H54 (cell line): ENCODE measurements at places on chromosomes 13 and 19.

DNA sequence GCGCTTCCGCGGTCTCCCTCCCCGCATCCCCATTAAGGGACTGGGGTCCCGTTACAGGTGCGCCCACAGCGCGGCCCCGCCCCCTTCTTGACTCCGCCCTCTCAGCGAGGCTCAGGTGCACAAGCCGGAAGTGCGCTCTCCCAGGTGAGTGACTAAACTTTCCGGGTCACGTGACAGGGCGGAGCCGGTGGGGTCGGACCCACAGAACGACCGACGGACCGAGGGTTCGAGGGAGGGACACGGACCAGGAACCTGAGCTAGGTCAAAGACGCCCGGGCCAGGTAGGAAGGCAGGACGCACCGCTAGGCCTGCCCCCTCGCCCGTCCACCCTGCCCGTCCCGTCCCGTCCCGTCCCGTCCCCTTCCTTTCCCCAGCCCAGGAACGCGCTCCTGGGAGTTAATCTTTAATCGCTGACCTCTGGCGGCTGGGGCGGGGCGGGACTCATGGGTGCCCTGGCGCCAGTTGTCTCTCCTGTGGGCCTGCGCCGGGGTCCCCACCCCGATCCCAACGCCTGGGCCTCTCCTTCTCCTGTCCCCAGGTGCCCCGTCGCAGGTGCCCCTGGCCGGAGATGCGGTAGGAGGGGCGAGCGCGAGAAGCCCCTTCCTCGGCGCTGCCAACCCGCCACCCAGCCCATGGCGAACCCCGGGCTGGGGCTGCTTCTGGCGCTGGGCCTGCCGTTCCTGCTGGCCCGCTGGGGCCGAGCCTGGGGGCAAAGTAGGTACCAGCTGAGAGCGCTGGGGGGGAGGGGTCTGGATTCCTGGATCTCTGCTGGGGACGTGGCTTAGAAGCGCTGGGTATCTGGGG, at the start of gene CRB3:
Gene CRB3 (plus strand): TSS at position 202 of the 804 bp plus-strand sequence. CDS start 431 bp downstream, at position 633.
- DNase-seq: no peak

- no peak for DNase-seq
Measured at GRCh38 chr13:92164822-92165221, 766.4 kb downstream of the GPC5 start.

- no peak for DNase-seq
Measured at GRCh38 chr19:55118401-55118991, 1.1 kb upstream of the PPP1R12C start.

DNA sequence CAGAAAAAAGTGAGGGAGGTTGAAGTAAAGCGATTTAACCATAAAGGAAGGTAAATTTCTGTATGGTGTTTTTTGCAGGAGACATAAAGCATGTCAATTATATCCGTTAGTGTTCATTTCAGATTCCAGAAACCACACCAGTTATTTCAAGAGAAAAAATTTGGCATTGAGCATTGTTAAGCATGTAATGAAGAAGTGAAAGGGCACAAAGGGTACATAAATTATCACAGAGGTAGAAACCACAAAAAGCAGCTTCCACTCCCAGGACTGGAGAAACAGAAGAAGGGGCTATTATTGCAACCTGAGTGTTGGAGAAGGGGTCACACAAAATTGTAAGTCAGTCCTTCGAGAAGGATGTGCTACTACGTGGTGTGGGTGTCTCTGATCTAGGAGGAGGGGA, 72.2 kb upstream of the DACH1 start:
- no peak for DNase-seq

DNA sequence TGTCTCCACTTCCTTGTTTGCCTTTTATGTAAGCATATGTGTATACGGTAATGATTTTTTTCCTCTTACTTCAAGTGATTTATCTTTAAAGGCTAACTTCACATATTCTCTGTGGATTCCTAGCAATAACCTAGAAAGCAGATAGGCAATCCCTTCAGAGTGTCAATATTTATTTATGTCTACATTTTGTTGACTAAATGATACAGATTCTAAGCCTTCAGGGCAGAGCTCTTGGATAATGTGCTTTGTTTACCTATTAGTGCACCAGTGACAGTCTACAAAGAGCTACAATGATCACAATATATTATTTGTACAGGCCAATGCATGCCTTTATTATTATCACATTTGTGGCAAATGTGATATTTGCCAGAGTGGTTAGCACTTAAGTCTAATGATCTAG, 406.2 kb downstream of the EFNB2 start:
- no peak for DNase-seq

DNA sequence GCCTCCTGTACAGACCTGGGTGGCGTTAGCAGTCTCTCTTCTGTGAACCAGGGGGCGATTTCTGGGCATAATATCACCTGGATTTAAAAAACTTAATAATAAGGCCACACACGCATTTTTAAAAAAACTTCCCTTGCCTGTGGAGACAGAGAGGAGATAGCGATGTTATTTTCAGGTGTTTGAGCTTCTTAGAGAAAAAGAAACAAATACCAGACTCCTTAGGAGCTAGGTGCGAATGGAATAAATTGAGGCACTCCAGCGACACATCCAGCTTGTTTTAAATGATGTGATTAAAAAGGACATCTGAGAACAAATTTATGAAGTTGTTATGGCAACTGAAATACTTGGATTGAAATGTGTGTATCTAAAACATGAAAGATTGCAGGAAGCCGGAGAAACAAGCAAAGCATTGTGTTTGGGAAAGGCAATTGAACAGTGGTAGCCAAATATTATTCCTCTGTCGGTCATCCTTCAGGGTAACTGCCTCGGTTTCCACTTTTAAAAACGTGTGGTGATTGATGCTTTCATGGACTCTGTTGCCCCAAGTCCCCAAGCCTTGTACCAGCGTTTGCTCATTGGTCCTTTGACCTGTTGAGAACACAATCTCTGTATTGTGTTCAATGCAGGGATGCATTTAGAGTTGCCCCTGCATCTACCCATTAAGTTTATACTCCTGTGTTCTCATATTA, 158.7 kb downstream of the TM9SF2 start:
- DNase-seq: no peak

DNA sequence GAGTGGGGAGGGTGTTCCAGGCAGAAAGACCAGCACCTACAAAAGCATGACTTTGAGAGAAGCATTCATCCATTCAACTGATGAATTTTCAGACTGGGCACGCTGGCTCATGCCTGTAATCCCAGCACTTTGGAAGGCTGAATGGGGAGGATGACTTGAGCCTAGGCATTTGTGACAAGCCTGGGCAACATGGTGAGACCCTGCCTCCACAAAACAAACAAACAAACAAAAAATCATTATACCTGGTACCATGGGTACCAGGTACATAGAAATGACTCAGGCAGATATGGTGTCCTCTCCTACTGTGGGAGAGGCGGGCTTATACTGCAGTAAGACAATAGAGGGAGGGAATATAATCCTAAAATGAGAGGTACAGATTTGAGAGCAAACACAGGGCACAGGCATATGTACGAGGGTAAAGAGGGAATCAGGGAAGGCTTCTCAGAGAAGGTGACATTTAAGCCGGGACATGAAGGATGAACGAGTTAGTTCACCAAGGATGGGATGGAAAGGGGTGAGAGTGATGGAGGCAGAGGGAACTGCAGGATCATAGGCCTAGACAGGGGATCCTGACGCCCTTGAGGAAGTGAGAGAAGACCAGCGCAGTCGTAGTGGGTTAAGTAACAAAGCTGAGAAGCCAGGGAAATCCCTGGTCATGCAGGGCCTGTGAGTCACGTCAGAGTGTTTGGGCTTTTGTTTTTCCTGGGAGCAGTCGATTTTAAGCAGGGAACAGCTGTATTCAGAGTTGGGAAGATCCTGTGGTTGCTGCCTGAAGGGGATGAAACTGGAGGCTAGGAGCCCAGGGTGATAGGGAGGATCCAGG, 2.9 kb downstream of the CYP2S1 start:
- no peak for DNase-seq

GRCh38 chr13:73167028-73167820, 108.4 kb downstream of the KLF5 start:
- no peak for DNase-seq

DNA sequence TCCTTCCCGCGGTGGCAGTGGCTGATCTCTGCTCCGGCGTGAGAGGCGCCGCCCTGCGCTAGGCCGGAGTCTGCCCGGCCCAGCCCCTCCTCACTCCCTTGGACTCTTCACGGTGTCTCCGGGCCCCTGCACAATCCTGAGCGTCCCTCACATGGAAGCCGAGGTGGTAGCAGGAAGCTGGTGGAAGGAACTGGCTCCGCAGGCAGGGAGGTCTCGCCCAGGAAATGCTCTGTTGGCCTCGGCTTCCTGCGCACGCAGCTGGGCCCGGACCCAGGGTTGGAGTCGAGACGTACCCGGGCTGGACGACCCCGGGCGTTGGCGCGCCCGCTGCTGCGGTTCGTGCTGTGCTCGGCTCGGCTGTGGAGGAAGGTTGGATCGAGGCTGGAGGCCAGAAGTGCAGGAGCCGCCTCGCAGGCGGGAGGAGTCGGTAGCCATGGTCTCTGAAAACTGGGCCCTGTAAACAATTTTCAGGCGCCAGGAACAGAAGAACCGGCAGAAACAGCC, 46.3 kb downstream of the ZNF724 start:
- DNase-seq: no peak

DNA sequence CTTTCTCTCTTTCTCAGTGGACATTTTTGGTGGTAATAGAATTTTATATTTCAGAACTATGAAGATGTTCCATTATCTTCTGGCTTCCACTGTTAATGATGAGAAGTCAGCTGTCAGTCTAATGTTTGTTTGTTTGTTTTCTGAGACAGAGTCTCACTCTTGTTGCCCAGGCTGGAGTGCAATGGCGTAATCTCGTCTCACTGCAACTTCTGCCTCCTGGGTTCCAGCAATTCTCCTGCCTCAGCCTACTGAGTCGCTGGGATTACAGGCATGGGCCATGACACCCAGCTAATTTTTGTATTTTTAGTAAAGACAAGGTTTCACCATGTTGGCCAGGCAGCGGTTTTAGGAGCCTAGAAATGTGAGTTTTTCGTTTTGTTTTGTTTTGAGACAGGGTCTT, 4.7 kb downstream of the ZNF317 start:
- no peak for DNase-seq

GRCh38 chr13:42099962-42100675, 51.7 kb downstream of the DGKH start:
- DNase-seq: no peak

- no peak for DNase-seq
Measured at GRCh38 chr13:35964863-35965180, 166.4 kb downstream of the DCLK1 start.

DNA sequence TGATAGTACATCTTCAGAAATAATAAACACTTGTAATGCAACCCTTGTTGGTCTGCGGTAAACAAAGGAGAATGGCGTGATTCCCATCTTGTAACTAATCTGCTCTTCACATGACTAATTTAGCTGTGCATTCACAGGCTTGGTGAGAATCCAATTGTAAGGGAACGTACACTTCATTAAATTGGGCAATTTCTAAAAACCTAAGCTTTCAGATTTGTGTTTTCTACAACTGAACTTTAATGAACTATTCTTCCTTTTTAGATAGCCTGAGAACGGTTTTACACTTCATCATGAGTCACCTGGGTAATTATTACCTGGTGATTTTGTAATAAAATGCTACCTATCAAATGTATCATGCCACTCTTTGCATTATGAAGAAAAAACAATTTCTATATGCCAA, 306.9 kb downstream of the KLF5 start:
- DNase-seq: no peak

DNA sequence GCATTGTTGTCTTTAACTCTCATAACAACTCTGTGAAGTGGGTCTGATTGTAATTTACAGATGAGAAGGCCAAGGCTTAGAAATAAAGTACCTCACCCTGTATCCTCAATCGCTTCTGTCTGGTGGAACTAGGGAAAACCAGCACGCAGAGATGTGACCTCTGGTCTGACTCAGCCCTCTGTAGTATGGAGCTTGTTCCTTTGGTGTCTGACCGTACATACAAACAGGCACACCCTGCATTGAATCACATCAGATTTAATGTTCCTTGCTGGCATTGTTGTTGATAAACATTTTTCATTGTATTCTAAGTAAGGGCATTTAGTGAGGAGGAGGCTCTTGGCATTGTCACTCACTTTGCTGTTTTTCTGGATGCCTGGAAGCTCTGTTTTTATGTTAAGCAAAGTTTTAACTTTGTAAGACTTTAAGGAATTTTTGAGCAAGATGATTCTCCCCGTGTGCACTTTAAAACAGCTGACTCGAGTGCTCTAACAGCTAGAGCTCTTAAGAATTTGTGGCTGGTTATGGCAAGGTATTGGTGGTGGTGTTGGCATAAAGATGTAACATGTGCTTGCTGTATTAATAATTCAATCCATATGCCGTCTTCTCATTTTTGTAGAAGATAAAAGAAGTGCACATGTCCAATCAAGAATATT, 89.0 kb upstream of the SPATA13 start:
- DNase-seq: no peak

DNA sequence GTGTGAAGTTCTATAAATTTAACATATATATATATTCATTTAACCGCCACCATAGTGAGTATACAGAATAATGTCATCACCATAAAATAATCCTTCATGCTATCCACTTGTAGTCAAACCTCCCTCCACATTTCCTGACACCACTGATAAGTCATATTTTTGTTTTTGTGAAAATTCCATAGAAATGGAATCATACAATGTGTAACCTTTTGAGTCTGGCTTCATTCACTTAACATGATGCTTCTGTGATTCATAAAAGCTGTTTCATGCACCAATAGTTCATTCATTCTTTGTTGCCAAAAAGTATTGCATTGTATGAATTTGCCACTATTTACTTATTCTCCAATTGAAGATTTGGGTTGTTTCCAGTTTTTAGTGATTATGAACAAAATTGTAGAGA, 497.5 kb upstream of the PCDH20 start:
- no peak for DNase-seq

- DNase-seq: no peak
Measured at GRCh38 chr19:407511-408440, 1.2 kb downstream of the C2CD4C start.

DNA sequence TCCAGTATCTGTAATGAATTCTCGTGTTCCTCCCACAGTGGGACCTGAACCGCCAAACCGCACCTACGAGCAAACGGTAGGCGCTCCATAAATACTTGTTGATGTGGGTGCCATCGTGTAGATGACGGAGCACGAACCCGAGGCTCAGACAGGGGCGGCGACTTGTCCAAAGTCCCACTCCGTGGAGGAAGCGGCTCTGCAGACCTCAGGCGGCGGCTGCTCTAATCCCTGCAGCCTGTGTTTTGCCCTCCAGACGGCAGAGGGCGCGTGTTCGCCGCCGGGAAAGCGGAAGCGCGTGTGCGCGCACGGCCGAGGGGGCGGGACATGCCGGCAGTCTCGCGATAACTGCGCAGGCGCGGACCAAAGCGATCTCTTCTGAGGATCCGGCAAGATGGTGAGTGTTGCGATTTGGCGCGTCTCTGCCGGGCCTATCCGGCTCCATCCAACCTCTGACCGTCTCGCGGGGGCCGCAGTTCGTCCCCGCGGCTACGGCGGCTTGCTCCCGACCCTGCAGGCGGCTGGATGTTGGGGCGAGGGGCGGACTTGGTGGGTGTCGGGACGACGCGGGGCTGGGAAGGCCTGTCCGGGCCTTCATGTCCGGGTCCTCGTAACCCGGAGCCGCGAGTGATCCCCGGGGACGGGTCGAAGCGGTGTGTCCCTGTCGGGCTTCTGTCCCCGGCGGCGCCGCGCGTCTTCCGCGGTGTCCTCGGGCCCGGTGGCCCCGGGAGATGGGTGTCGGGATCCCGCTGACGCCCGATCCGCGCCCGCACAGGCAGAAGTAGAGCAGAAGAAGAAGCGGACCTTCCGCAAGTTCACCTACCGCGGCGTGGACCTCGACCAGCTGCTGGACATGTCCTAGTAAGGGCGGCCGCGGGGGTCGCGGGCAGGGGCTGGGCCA, at the start of gene RPS15:
Gene RPS15 (plus strand): TSS at position 362 of the 898 bp plus-strand sequence. CDS start 30 bp downstream, at position 392.
- peak; percentile 88 for DNase-seq
